ENCODE measurements at places on chromosomes 6 and 20.

- DNase-seq, result no peak
Measured at GRCh38 chr6:159233365-159234101, 64.3 kb downstream of the FNDC1 start.

DNA sequence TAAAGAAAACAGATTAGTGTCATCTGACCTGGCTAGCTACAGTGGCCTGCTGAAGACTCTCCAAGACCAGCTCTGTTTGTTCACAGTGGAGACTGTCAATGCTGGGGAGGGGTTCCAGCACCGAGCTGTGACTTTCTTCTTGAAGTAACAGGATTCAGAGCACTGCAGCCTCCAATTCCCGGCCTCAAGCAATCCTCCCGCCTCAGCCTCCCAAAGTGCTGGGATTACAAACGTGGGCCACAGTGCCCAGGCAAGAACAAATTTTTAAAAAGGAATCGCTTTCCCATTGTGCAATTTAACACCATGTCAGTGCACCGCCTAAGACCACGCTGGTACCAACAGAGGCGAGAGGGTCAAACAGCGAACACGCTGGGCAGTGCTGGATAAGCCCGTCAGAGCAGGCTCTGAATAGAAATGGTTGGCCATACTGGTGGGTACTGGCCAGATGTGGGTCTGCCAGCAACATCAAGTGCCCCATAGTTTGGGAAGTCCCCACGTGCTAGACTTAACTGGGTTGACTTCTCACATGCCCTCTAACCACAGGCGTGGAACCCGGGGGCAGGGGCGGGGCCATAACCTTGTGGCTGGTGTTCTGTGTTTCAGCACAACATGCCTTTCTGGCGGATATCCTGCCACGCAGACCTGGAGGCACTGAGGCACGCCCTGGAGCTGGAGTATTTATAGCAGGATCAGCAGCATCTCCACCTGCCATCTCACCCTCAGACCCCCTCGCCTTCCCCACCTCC is 168.9 kb downstream of the ZMYND8 start:
- DNase-seq, result no peak

DNA sequence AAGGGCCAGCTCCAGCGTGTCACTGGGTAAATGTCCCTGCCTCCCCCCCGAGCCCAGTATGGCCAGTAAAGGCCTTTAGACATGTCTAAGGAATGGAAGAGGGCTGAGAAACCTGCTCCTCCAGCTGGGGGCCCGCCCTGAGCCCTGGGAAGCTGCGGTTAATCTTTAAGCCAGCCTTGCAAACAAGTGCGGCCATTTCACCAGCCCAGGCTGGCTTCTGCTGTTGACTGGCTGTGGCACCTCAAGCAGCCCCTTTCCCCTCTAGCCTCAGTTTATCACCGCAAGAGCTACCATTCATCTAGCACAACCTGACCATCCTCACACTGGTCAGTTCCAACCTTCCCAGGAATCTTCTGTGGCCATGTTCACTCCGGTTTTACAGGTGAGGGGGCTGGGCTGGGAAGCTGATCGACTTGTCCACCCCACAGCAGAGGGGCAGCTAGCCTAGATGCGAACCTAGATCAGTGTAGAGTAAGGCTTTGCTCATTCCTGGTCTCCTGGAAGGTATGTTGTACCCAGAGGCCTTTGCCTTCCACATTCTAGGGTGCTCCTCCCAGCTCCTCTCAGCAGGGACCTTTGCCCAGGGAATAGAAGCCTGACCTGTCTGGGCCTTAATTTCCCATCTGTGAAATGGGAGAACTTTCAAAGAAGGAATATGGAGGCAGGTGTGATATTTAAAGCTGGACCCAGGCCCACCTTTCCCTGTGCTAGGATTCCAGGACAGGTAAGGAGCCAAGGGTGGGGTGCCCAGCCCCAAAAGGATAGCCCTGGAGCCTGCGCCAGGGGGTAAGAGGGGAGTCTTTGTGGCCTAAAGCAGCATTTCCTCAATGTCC is 1.2 kb upstream of the SRC start:
- no peak for DNase-seq

GRCh38 chr6:42744351-42744893 is 1.5 kb downstream of the TBCC start:
- no peak for DNase-seq

GRCh38 chr20:50790651-50791277 is 4.1 kb upstream of the BCAS4 start:
- DNase-seq, result peak; percentile 11

- no peak for DNase-seq
Measured at GRCh38 chr20:51082988-51083387, 60.1 kb upstream of the KCNG1 start.

GRCh38 chr6:105591053-105591452 is 188.2 kb upstream of the PREP start:
- no peak for DNase-seq

GRCh38 chr6:12278915-12279314 is 11.2 kb upstream of the EDN1 start:
- no peak for DNase-seq

DNA sequence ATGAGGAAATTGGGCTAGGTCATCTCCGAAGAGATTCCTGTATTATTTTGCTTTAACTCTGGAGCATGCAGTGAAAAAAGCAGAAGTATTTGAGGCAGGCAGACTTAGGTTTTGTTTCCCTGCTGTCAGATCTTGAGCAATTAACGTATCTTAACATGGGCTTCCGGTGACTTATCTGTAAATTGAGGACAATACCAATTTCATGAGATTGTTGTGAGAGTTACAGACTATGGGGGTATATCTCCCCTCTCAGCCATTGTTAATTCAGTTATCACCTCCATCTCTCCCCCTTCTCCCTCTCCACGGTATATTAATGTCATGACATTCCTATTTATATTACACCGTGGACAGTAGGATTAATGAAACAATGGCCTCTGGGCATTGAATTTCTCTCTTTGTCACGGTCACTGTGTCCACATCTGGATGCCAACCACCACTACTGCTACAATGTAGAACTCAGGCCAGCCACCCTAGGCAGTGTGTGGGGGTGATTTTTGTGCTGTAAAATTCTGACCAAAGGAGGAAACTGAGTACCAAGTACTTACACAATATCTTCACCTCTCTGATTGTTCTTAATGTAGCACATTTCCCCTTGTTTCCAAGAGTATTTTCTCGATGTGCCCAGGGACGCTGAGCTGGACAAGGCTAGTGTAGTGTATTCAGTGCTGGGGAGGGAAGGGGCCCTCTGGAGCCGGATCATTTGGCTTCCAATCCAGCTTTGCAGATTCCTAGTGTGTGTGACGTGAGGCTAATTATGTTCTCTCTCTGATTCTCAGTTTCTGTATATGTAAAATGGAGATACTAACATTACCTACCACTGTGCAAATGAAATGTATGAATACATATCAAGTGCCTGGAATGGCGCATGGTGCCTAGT is 77.2 kb downstream of the GCNT2 start:
- DNase-seq, result no peak

DNA sequence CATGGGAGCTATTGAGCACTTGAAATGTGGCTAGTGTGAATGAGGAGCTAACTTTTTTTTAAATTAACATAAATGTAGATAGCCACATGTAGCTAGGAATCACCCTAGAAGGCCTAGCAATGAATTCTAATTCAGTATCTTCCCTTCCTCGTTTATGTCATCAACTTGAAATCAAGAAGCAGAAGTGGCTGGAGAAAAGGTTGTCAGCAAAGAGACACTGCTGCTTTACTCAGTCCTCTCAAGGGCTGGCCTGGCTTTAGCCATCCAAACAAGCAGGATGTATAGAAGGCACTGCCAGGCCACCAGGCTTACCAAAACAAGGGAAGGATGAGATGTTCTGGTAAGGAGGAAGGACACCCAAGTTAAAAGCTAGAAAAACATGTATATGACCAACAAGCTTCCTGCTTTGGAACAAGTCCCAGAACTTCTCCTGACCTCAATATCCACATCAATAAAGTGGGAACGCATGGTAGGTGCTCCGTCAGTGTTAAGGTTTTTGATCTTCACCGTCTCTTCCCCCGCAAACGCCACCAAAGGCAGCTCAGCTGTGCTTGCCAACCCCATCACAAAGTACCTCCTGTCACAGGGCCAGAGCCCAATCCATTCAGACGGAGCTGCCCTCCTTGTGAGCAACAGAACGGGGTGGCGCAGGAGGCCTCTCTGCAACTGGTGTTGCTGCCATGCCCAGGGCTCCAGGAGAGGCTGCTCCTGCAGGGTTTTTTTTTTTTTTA is 235.8 kb upstream of the RIN2 start:
- DNase-seq, result no peak
